ENCODE measurements at places on chromosomes 5 and 9.

- DNase-seq = no peak
Observed at GRCh38 chr9:38091310-38092199, 22.5 kb upstream of the SHB start.

GRCh38 chr5:107948377-107948776 is 277.6 kb upstream of the EFNA5 start:
- no peak for DNase-seq

GRCh38 chr5:137706841-137707240 is 29.0 kb downstream of the KLHL3 start:
- peak; percentile 24 for DNase-seq

- peak; percentile 19 for DNase-seq
Observed at GRCh38 chr9:95409650-95410426, 92.3 kb upstream of the FANCC start.

DNA sequence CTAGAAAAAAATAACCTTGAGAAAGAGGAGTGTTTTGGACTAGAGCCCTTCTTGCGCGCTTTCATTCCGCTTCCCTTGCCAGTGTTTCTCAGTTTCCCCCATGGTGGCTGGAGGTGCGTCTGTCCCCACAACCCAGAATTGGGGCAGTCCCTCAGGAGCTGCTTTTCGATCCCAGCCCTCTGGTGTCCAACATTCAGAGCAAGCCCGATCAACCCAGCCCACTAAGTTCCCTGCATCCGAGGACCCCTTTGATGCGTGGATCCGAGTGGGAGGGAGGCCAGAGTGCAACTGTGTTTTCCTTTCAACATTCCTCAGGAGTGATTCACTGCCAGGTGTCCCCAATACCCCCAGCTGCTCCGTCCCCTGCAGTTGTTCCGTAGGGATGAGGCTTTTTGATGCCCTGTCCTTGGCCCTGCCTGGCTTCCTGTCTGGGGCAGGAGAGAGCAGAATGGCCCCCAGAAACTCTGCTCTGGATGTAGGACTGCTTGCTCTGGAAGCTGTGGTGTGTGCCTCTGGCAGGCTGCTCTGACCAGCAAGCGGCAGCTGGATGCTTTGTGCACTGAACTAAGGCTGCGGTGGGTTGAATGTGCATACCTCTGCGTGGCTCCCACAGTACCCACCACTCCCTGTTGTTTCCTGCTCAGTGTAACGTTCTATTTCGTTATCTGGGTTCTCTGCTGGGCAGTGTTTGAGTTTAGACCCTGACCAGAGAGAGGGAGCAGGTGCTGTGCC is 117.5 kb downstream of the BOD1 start:
- no peak for DNase-seq

- no peak for DNase-seq
Observed at GRCh38 chr5:40307920-40308319, 371.8 kb upstream of the PTGER4 start.

DNA sequence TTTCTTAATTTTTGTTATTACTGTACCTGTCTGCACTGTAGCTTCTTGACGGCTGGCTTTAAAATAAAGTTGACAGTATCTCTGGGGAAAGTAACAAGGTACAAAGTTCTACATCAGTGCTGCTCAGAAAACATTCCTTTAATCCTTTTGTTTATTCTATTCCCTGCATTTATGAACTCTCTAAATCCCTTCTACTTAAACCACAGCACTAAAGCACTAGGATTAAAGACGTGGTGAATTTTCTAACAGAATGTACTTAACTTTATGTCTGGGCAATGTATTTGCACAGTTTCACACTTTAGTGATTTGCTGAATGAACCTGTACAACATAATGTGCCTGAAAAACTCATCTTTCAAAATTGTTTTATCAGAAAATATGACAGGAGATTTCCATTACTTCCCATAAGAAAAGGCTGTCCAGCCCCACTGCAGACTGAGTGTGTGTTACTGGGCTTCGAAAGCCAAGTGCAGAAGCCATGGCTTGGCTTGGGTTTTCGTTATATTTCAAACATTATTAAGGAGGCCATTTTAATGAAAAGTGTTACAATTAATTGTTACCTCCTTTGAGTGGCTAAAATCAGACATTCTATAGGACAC is 43.8 kb downstream of the LHFPL2 start:
- DNase-seq = no peak

GRCh38 chr5:103808464-103809106 is 246.0 kb upstream of the NUDT12 start:
- peak; percentile 58 for DNase-seq
